ENCODE measurements at places on chromosomes 13 and 19. TPM values are rescaled to one million over a fixed set of nuclear protein-coding genes. Genes with fewer than 3 reads are reported as not detected.

DNA sequence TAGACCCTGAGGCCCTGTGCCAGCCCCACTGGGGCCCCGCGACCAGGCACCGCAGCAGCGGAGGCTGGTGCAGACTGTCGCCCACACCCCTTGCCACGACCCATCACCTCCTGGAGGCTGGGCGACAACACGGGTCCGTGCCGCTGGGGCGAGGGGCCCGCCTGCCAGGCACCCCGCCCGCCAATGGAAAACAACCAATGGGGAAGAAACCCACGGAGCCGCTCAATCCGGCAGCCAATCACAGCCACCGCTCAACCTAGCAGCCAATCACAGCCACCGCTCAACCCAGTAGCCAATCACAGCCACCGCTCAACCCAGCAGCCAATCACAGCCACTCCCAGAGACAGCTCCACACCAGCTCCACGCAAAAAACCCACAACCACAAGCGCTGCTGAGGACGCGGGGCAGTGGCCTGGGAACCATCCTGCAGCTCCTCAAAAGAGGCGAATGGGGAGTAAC lies 29.7 kb downstream of the GPX4 start:
- no peak for DNase-seq

DNA sequence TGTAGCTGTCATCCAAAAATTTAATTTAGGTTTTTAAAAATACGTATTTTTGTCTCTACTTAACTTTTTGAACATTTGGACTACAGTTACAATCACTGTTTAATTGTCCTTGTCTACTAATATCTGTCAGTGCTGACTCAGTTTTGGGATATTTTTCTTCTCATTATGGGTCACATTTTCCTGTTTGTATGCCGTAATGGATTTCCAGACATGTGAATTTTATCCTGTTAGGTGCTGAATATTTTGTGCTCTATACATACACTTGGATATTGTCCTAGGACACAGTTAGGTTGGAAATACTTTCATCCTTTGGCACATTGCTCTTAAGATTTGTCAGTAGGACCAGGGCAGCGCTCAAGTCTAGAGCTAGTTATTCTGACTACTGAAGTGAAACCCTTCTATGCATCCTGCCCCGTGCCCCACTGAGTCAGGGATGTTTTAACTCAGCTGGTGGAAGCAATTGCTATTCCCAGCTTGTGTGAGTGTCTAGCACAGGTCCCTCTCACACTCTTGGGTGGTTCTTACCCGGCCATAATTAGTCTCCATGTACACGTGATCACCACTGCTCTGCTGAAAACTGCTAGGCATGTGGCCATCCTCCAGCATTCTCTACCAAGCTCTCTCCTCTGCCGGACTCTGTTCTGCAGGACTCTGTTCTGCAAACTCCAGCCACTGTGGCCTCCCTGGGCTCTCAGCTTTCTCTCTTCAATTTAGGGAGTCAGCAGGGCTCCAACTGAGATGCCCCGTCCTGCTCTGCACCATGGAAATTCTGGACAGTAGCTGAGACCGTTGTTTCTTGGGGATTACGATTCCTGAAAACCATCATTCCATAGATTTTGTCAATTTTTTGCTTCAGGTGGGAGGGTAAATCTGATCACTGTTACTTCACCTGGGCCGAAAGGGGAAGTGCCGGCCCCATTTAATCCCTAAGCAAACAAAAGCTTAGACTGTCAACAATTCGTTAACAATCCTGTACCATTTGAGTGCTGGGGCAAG lies 11.1 kb downstream of the PROZ start:
- DNase-seq = no peak

- DNase-seq = no peak
Measured at GRCh38 chr13:92535222-92536006, 691.2 kb upstream of the GPC6 start.

The ANGPTL8 gene
- total RNA-seq = not detected

GRCh38 chr19:7515110-7515644 lies 726 bp upstream of the ZNF358 start:
- DNase-seq = no peak

GRCh38 chr19:3855320-3855719 lies 13.5 kb downstream of the ZFR2 start:
- DNase-seq = no peak

The CERS4 gene
- total RNA-seq = 1.1 TPM

The CCDC8 gene
- not detected for total RNA-seq

GRCh38 chr19:41426952-41427646 lies at the start of gene B3GNT8:
Gene B3GNT8, minus strand, starts transcription at chr19:41427374. Its CDS starts 596 bp downstream, at chr19:41426778.
- DNase-seq = peak; percentile 47

The NXNL1 gene
- total RNA-seq = not detected

GRCh38 chr13:75687150-75687763 lies 51.1 kb downstream of the LMO7 start:
- DNase-seq = peak; percentile 59

The ZGLP1 gene
- 3.8 TPM for total RNA-seq

GRCh38 chr19:46840498-46840942 lies 10.1 kb downstream of the AP2S1 start:
- DNase-seq = peak; percentile 71

GRCh38 chr19:5445561-5446055 lies 9.6 kb upstream of the ZNRF4 start:
- peak; percentile 68 for DNase-seq

GRCh38 chr19:10562609-10563008 lies 3.2 kb downstream of the KRI1 start:
- DNase-seq = no peak

- DNase-seq = no peak
Measured at GRCh38 chr13:51551416-51551815, 32.8 kb upstream of the WDFY2 start.

- peak; percentile 22 for DNase-seq
Measured at GRCh38 chr13:101575581-101575980, 123.1 kb downstream of the ITGBL1 start.

GRCh38 chr19:14536926-14537692 lies 7.7 kb downstream of the TECR start:
- DNase-seq = peak; percentile 93

GRCh38 chr19:46250076-46250735 lies 20.7 kb downstream of the IGFL1 start:
- DNase-seq = peak; percentile 21

DNA sequence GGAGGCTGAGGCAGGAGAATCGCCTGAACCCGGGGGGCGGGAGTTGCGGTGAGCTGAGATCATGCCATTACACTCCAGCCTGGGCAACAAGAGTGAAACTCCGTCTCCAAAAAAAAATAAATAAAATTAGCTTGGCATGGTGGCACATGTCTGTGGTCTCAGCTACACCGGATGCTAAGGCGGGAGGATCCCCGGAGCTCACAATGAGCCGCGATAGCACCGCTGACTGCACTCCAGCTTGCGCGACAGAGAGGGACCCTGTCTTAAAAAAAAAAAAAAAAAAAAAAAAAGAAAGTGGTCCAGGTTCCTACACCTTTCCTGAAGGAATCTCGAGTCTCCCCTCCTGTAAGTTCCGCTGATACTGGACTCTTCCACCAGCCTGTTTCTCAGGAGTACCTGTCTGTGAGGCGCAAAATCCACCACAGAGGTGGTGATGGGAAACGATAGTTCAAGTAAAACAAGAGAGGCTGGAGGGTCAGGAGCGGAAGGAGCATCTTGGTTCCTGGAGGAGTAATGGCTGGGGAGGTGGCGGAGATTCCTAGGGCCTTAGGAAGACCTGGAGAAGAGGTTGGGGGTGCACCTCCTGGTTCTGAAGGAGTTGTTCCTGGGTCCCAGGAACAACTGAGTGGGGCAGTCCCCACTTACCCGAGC lies 471 bp downstream of the FUT1 start:
- DNase-seq = no peak

GRCh38 chr13:29496241-29496712 lies 99.2 kb downstream of the SLC7A1 start:
- peak; percentile 75 for DNase-seq

The TARM1 gene
- total RNA-seq = not detected

The C2CD4C gene
- total RNA-seq = 0.49 TPM

GRCh38 chr19:38506723-38507550 lies 73.4 kb downstream of the RYR1 start:
- DNase-seq = peak; percentile 94

DNA sequence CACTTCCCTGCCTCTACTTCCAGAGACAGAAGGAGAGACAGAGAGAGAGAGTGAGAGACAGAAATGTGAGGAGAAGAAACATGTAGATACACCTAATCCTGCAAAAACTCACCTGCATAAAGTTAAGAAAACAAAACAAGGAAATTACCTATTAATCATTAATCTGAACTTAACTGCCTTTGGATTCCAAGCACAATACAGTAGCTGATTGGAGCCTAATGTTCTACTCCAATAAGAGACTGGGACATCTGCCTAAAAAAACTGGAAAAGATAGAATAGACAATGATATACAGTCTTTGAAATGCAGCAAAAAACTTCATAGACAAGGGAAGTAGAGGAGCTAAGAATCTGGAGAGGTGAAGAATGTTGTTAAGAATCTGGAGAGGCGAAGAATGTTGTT lies 910.2 kb upstream of the SLC10A2 start:
- no peak for DNase-seq

The FCER2 gene
- not detected for total RNA-seq

The NBEA gene
- total RNA-seq = 4.6 TPM

The BRME1 gene
- 0.75 TPM for total RNA-seq

DNA sequence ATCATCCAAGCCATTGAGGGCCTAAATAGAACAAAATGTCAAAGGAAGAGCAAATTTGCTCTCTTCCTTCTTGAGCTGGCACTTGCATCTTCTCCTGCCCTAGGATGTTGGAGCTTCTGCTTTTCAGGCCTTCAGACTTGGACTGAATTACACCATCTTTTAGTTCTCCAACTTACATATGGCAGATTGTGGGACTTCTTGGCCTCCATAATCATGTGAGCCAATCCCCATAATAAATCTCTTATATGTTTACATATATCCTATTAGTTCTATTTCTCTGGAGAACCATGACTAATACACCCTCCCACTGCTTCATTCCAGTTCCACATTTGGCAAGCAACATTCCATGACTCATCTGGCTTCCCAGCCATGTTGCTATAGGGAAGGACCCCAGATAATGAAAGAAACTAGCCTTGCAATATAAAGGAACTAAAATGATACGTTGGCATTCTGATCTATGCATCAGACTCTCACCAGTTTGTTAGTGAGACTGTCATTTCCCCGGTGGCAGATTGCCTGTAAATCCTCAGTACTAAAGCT lies 11.0 kb upstream of the ACOD1 start:
- DNase-seq = peak; percentile 98

GRCh38 chr13:61685682-61686012 lies 270.0 kb upstream of the PCDH20 start:
- peak; percentile 46 for DNase-seq

The CEACAM3 gene
- not detected for total RNA-seq

- no peak for DNase-seq
Measured at GRCh38 chr13:76730220-76730619, 156.0 kb downstream of the KCTD12 start.

The KIR2DL1 gene
- not detected for total RNA-seq

The DIRAS1 gene
- total RNA-seq = 0.74 TPM

- peak; percentile 46 for DNase-seq
Measured at GRCh38 chr19:18481505-18482222, 40.2 kb downstream of the ELL start.

The SYNGR4 gene
- total RNA-seq = not detected

DNA sequence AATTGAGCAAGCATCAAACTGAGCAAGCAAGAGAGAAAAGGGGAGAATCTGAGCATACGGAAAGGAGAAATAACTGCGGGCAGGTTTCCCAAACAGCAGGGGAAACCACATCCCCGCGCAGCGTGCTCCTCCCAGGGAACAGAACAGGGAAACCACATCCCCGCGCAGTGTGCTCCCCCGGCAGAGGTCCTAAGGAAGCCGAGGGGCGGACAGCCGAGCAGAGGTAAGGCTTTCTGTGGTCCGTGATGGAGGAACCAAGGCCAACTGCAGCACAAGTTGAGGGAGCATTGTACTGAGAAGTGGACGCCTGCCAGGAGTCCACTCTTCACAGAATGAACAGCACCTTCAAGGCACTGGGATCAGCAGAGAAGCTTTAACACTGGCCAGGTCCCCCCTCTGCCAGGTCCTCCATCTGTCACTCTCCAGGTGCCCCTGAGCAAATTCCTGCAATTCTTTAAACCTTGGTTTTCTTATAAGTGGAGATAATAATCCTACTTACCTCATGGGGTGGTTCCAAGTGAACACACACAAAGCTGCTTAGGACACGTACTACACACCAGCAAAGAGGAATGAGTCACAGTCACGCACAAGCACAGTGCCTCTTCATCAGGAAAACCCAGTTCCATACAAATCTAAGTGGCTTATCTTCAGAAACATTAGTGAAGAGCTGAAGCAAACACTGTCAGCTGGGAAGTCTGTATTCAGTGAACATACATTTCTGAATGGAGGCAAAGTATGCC lies 23.0 kb upstream of the LAMP1 start:
- DNase-seq = no peak

The MTUS2 gene
- total RNA-seq = not detected

- DNase-seq = no peak
Measured at GRCh38 chr19:38727868-38728660, 16.2 kb downstream of the CAPN12 start.

DNA sequence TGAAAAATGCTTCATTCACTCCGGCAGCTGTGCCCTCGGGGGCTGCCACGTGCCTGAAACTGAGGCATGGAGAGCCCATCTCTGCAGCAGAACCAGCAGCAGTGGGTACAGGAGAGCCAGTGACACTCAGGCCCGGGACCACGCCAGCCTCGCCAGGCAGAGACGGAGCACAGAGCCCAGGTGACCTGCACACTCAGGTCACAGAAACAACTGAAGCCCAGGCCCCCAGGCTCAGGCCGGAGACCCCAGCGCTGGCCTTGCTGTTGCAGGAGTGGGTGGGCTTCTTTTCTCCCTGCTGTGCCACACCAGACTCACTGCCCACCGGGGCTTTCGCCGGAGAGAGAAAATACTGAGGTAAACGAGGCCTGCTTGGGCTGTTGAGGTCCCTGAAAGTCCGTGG lies 117.3 kb downstream of the SOX1 start:
- no peak for DNase-seq

GRCh38 chr13:80712026-80712425 lies 371.1 kb upstream of the SPRY2 start:
- peak; percentile 8 for DNase-seq

- DNase-seq = no peak
Measured at GRCh38 chr19:2446381-2446780, 10.4 kb downstream of the LMNB2 start.

The ERICH6B gene
- total RNA-seq = not detected

The COL4A2 gene
- total RNA-seq = 54.6 TPM

GRCh38 chr19:52227980-52228379 lies 38.1 kb downstream of the PPP2R1A start:
- no peak for DNase-seq

The PCDH17 gene
- total RNA-seq = not detected

DNA sequence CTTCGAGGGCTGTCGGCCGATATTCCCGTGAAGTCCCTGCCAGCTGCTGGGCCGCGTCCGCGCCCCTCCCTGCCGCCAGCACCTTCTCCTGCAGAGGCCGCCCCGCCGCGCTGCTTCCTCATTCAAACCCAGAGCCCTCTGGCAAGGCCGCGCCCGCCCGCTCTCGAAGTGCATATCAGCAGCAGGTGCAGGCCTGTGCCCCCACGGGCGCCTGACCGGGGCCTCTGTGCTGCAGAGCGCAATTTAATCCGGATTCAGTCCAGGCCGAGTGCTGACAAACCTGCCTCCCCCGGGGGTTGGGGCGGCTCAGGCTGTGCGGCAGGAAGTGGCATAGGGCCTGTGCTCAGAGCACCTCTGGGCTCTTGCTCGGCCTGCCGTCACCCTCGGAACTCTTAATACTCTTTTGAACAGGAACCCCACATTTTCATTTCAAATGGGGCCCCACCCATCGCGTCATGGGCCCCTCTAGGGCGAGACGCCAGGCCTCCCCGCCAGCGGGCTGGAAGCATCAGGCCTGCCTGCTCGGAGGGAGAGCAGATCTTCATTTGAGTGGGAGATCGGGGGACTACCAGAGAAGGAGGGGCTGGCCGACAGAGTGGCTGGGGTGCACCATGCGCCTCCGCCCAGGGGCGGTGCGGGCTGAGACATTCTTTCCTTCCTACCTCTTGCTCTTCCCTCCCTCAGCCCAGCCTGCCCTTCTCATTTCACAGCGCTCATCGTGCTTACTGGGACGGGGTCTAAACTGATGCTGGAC lies 125.7 kb downstream of the TNFRSF19 start:
- no peak for DNase-seq
